ENCODE measurements at places on chromosomes 5 and 9.

GRCh38 chr9:118533101-118533500 is 828.9 kb downstream of the TLR4 start:
- no peak for DNase-seq

- DNase-seq, result no peak
These were observed 63.5 kb upstream of the HAND1 start for GRCh38 chr5:154541553-154541952.

- no peak for DNase-seq
These were observed 224.9 kb downstream of the MAT2B start for GRCh38 chr5:163730206-163730756.

GRCh38 chr9:136907011-136907914 is 20.9 kb downstream of the TRAF2 start:
- DNase-seq, result no peak

GRCh38 chr5:116343961-116344360 is 230.7 kb downstream of the SEMA6A start:
- DNase-seq, result no peak

DNA sequence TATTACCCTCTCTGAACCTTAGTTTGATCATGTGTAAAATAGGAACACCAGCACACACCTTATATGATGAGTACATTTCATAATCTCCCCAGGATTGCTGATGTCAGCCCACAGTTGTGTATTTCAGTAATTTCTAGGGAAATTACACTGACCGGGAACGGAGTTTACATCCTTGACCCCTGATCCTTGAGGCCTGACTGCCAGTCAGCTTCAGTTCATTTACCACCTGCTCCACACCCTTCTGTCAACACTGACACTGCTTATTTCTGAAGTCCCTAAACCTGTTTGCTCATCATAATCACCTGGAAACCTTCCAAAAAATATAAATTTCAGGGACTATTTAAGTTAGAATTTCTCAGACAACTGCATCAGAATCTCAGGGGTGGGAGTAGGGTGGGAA is 55.3 kb downstream of the ZNF622 start:
- no peak for DNase-seq

- DNase-seq, result peak; percentile 23
These were observed 128.8 kb upstream of the MAP3K1 start for GRCh38 chr5:56686337-56687195.

GRCh38 chr9:75088646-75089372 is 495 bp downstream of the OSTF1 start:
- peak; percentile 57 for DNase-seq

GRCh38 chr5:150183436-150183835 is 6.4 kb upstream of the SLC6A7 start:
- DNase-seq, result no peak

GRCh38 chr5:116509483-116510244 is 65.0 kb downstream of the SEMA6A start:
- no peak for DNase-seq

DNA sequence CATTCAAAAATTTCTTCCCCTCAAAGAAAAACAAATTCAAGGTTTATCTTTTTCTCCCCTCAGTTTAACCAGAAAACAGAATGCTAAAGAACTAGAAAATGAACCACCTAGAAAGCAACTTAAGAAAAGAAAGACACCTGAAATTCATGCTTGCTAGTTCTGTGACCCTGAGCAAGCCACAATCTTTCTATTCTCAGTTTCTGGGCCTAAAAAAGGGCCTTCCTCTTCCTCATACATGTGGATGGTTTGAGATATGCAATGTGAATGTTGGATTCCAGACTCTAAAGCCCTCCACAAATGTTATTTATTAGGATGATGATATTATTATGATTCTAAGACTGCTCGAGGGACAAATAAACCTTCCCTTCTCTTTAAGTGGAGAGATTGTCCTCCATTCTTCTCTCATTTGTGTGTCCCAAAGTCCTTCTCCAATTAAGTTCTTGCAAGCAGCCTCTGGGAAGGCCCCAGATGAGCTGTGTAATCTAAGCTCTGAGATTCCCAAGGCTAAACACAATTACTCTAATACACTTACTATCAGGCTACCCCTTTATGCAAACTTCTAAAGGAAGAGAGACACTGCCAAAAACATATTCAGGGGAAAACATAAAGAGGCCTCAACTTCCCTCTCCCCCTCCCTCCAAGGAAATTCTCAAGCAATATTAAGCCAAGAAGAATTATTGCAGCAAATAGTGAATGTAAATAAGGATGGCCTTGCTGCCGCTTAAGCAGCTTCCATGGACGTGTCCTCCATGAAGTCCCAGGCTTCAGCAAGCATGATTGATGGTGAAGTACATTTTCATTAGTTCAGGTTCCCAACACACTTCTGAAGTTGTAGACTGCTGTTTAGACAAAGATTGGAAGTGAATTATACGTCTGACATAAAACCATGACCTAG is 80.2 kb downstream of the PRKACG start:
- DNase-seq, result no peak

DNA sequence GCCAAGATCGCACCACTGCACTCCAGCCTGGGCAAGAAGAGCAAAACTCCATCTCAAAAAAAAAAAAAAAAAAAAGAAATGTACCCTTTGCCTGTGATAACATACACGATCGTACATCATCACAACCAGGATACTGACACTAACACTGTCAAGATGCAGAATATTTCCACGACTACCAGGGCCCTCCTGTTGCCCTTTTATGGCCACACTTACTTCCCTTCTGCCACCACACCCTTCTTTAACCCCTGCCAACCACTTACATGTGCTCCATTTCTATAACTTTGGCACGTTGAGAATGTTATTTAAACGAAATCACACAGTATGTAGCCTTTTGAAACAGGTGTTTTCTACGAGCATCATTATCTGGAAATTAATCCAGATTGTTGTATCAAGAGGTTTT is 69.0 kb upstream of the OTULINL start:
- no peak for DNase-seq

GRCh38 chr5:25754895-25755294 is 1110.1 kb upstream of the CDH10 start:
- DNase-seq, result no peak

DNA sequence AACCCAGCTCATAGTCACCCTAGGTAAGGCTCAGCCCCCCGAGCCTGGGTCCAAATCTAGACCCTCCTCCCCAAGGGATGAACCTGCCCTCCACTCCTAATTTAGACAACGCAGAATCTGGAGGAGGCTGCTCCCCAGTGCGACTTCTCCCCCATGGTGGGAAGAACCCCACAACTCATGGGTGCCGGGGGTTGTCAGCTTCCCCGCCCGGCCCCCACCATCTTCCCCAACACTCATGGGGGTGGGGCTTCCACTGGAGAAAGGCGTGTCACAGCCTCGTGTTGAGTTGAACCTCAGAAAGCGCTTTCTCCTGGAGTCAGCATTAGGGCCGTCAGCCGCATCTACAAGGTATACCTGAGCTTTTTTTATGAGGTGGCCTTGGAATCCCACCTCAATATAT is 66.9 kb downstream of the IRX2 start:
- no peak for DNase-seq

- no peak for DNase-seq
These were observed 40.9 kb downstream of the TRIO start for GRCh38 chr5:14184082-14184481.

DNA sequence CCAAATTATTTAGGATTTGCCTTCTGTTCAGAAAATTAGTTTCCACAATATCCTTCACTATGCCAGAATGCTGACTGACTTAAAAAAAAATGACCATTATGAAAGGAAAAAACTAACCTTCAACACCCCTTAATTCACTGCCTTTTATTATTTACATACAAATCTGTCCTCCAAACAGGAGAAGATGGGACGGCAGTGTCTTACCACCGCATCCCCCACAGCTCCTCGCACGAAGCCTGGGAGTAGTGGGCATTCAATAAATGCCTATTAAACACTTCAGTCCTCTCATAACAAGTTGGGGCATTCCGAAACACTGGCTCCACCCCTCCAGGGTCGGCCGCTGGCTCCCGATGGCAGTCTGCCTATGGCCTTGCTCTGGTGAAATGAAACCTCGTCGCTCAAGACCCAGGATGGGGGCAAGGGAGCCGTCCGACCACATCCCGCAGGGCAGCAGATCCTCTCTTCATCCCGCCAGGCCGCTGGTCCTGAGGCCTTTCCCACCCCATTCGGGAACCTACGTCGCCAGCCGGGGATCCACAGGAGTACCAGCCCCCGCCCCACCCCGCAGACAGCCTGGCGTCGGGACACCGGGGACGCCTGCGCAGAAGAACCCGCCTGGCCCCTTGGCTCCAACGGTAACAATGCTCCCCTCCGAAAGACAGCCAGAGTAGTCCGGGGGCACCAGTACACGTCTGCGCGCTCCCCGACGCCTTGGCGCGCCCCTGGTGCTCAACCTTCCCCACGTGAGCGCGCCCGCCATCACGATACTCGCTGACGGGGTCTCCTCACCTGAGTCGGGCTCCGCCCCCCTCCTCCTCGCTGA is 613 bp downstream of the ZBTB5 start:
- DNase-seq, result peak; percentile 45

GRCh38 chr5:54670281-54670680 is 152.7 kb downstream of the SNX18 start:
- DNase-seq, result no peak

DNA sequence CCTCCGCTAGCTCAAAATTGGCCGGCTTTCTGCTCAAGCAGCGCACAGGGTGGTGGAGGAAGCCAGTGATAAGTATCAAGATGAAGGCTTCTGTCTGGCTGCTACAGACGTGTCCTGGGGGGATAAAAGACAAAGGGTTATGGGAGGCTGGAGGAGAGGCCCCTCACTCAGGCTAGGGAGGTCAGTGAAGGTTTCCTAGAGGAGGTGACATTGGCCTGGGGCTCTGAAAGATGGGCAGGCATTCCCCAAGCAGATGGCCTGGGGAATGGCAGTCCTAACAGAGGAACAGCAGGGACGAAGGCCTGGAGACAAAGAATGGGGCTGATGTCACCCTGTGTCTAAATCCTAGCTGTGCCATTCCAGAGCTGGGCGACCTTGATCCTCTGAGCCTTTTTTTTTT is 32.3 kb downstream of the OLFML2A start:
- DNase-seq, result no peak

DNA sequence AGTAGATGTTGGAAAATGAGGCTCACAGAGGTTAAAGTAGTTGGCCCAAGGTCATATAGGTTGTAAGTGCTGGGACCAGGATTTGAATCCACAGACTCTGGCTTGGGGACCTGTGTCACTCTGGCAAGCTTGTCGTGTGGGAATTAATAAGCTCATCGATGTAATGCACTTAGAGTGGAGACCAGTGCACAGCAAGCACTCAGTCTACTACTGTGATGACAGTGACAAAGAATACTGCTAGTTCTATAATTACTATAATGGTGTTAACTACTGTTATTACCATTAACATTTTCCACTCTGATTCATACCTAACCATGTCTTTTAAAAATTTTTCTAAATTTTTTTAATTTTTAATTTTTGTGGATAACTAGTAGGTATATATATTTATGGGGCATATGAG is 12.8 kb downstream of the PAM start:
- no peak for DNase-seq

GRCh38 chr9:133597316-133597957 is 11.8 kb downstream of the FAM163B start:
- DNase-seq, result no peak

GRCh38 chr5:95939465-95939864 is 22.2 kb downstream of the ELL2 start:
- DNase-seq, result no peak

DNA sequence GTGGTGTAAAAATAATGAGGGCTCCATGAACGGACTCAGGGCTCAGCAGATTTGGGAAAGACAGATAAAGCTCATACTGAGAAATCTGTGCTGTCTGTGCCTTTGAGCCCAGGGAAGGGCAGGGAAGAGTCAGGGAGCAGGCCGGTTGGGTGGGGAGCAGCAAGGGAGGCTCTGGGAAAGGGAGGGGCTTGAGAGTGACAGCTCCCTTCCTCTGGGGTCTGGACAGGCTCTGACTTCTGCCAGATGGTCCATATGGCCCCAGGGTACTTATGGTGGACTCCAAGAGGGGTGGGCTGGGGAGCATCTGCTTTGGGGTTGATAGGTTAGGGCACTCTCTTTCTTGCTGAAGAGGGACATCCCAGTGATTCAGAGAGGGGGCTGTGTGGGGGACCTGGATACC is 2.1 kb downstream of the NPR2 start:
- DNase-seq, result no peak

- DNase-seq, result peak; percentile 24
These were observed 31.6 kb downstream of the CD180 start for GRCh38 chr5:67164856-67165525.

GRCh38 chr9:108367188-108367587 is 488.6 kb downstream of the ACTL7B start:
- DNase-seq, result no peak

GRCh38 chr5:171137768-171138525 is 171.1 kb upstream of the TLX3 start:
- DNase-seq, result no peak

- DNase-seq, result no peak
These were observed 64.4 kb upstream of the WWC1 start for GRCh38 chr5:168227001-168227400.

- no peak for DNase-seq
These were observed 46.7 kb downstream of the TRIP13 start for GRCh38 chr5:939368-939767.

DNA sequence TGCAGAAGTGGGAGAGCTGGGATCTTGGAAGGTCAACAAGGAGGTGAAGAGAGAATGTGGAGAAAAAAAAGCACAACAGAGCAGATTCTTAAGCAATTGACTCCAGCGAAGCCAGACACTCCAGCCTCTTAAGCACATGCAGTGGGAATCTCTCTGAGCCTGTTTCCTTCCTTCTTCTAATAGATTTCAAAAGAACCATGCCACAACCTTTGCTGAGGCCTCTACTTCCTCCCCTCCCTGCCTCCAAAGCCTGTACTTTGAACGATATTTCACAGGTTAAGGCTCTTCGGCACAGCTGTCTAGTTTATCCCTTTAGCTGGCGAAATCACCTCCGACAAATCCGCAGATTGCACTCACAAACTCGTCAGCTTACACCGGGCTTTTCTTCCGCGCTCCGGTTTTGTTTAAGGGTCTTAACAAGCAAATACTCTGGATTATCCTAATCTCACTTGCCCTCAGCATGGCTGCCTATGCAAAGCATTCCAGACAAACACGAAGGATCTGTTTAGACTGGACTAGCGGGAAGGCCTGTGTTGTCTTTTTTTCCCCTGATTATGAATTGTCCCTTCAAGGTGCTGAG is 211.6 kb upstream of the PANK3 start:
- no peak for DNase-seq

DNA sequence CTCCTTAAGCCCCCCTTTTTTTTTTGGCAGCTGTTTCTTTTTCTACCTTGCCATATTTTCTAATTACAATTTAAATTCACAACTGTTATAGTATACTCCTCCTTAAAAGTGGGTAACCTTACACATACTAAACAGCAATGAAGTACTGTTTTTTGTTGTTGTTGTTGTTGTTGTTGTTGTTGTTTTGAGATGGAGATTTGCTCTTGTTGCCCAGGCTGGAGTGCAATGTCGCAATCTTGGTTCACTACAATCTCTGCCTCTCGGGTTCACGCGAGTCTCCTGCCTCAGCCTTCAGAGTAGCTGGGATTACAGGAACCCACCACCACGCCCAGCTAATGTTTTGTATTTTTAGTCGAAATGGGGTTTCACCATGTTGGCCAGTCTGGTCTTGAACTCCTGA is 669.1 kb upstream of the CDH6 start:
- DNase-seq, result no peak
